ENCODE measurements at places on chromosomes 2 and 18.

GRCh38 chr18:44325903-44326635 lies 354.6 kb upstream of the SETBP1 start:
- DNase-seq, result peak; percentile 36

GRCh38 chr18:27887287-27887686 lies 289.6 kb downstream of the CDH2 start:
- DNase-seq, result no peak

- DNase-seq, result no peak
Observed at GRCh38 chr18:10374636-10375293, 79.7 kb upstream of the APCDD1 start.

GRCh38 chr2:7073901-7074300 lies 156.7 kb downstream of the RNF144A start:
- no peak for DNase-seq

GRCh38 chr2:122322815-122323214 lies 567.4 kb downstream of the TSN start:
- no peak for DNase-seq

GRCh38 chr18:24121625-24122024 lies 17.2 kb upstream of the CABYR start:
- no peak for DNase-seq

- DNase-seq, result no peak
Observed at GRCh38 chr18:37491526-37491925, 74.1 kb downstream of the CELF4 start.

DNA sequence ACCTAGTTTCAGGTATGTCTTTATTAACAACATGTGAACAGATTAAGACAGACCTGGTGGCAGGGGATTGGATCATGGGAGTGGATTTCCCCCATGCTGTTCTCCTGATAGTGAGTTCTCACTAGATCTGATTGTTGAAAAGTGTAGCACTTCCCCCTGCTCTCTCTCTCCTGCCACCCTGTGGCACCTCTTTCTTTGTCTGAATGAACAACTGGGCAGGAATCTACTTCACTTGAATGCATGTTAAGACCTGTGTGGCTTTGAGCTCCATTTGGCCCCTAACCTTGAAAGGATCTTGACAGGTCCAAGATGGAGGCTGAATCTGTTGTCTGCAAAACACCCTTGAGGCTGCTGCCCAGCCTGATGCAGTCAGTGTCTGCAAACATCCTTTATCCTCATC lies 194.4 kb downstream of the RNF144A start:
- DNase-seq, result no peak

GRCh38 chr18:34595690-34596089 lies 114.4 kb upstream of the DTNA start:
- no peak for DNase-seq

GRCh38 chr2:180050246-180050645 lies 43.1 kb upstream of the CWC22 start:
- no peak for DNase-seq

DNA sequence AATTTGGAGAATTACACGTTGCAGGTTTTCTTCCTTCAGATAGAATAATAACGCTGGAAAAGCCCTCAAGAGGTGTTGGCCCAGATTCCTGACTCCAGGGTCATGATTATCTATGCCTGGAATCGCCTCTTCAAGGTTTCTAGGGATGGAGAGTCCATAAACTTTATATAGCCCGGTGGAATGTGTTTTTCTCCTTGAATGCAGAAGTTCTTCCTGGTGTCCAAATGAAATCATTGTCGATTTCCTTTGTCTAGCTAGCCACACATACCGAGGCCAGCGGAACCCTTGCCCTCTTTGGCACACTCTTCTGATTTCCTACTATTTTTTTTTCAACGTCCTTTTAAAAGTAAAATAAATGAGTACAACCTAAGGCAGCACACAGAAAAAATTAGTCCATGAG lies 117.8 kb downstream of the PID1 start:
- DNase-seq, result no peak

DNA sequence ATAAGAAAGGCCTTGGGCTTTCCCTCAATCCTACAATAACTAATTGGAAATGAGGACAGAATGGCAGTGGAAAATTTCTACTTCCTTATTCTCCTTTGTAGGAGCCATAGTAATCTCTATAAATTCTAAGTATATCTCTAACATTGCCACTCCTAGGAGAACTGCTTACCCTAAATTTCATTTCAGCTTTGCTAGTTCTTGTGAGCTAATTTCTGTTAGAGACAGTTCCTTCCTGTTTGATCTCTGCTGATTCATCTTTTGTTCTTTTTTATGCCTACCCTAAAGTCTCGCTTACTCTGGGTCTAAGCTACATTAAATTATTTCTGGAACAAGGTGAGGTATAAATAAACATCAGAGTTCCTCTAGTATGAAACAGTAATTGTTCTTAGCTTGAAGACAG lies 25.7 kb downstream of the ABHD3 start:
- DNase-seq, result no peak

DNA sequence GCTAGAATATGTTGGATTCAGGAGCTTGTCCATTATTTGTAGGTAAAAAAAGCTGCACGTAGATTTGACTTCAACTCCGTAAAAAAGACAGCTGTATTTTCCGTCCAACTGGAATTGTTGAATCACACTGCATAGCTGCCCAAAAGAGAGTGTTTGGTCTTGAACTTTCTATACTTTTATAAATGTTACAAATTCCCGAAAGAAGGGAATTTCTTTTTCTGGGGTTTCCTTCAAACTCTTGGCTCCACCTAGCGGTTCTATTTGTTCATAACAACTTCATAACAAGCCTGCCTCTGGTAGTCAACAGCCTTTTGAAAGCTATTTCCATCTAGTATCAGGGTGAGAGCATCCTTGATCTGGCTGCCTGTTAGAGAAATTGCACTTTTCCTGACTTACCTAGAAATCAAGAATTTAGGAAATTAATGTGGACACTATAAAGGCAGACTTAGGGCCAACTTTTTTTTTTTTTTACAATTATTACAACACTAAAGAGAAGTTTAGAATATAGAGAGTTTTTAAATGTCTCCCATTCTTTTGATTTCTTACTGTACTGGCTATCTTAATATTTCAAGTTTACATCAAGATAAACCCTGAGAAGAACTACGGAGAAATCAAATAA lies 48.1 kb downstream of the TMEM185B start:
- DNase-seq, result peak; percentile 34

GRCh38 chr18:46246101-46246500 lies 141.9 kb downstream of the HAUS1 start:
- no peak for DNase-seq

DNA sequence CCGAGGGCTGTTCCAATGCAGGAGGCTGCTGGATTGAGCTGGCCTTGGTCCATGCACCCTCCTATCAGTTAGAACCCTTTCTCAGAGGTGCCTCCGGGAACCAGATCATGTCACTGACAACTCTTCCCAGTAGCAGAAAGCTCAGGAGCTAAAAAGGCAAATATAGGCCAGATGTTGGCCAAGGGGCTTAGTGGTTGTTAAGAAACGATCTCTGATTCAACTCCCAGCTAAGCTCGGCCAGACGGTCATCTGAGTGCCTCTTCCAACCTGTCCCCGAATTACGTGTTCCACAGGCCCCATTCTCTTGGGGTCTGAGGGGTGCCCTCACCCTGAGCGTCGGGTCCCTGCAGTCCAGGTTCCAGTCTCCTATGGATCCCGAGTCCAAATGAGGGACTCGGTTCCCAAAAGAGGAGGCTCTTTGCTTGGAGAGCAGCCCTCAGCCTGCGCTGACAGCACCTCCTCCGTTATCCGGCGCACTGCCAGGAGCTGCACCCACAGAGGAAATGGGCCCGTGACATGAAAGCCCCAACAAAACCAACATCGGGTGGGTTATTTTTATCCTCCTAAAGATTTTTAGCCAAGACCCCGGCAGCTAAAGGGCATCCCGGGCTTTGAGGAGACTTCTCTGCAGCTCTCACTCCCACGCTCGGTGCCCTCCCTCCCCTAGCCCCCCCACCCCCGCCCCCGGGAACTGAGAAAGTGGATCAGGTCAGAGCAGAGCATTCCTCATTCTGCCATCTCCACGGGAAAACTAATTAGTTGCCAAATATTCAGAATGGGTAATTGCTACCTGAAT lies 106.6 kb upstream of the ID2 start:
- DNase-seq, result no peak

DNA sequence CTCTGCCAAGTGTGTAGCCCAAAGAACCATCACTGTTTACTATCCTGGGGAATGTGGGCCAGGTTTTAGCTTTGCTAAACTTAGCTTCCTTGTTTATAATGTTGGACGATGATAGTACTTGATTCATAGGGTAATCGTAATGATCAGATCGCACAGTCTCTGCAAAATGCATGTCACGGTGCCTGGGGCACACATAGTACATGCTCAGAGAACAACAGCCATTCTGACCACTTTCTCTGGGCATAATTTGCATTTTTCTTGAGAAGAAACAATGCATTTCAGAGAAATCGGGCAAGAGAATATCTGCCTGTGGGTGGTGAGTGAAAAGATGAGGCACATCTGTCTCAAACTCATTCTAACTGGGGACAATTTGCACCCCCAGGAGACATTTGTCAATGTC lies 16.3 kb downstream of the ACKR3 start:
- DNase-seq, result no peak

- peak; percentile 52 for DNase-seq
Observed at GRCh38 chr2:211745295-211746097, 793.1 kb downstream of the ERBB4 start.

- DNase-seq, result no peak
Observed at GRCh38 chr2:69588403-69588802, 55.1 kb downstream of the AAK1 start.

GRCh38 chr2:125560855-125561254 lies 1095.1 kb upstream of the GYPC start:
- no peak for DNase-seq

DNA sequence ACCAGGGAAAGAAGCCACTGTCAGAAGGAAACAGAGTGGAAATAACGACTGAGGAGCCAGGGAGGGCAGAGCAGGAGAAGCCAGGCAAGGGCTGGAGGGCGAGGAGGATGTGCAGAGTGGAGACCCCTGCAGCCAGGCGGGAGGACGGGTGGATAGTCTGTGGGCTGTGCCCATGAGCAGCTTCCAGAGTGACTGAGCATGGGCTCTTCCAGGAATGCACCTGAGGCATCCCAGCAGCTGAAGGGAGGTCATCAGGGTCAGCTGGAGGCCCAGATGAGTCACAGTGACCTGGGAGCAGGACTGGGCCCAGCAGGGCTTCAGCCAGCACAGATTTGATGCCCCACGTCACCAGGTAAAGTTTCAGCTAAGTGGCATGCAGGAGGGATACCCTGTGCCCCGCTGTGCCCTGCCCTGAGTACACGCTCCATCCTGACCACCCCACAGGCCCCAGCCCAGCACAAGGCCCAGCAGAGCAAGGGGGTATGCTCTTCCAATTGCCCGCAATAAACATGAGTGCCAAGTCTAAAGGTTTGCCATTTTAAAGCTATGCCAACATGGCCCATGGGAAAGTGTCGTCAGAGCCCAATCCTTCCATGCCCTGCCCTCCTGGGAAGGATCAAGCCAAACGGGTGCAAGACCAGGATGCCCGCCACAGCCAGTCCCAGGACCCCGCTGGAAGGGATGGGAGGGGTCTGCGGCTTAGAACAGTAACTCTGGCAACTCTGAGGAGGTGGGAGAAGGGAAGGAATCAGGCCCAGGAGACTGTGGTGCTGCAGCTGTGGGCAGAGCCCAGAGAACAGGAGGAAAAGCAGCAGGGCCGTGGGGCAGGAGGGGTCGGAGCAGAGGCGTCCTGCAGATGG lies 85.7 kb downstream of the SEPTIN10 start:
- DNase-seq, result no peak

DNA sequence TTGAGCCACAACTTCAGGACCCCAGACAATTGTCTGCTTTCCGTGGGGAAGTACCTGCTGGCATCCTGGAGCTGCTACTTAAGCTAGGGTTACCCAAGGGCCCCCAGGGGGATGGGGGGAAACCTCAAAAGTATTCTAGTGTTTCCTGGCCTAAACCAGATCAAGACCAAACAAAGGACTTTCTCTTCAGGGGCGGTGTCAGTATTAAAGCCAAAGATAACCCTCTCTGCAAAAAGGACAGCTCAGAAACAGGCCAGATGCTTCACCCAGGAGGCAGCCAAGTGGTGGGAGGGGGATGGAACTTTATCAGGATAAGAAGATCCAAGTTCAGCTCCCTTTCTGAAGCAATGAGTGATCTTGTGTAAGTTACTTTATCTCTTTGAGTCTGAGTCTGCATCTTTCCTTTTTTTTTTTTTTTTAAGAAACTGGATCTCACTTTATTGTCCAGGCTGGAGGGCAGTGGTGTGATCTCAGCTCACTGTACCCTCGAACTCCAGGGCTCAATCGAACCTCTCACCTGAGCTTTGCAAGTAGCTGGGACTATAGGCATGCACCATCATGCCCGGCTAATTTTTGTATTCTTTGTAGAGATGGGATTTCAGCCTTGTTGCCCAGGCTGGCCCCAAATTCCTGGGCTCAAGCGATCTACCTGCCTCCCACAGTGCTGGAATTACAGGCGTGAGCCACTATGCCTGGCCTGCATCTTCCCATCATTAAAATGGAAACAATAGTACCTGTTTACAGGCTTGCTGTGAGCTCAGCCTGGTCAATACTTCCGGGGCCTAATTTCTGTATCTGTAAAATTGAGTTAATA lies 151.8 kb upstream of the PTPRM start:
- DNase-seq, result no peak

DNA sequence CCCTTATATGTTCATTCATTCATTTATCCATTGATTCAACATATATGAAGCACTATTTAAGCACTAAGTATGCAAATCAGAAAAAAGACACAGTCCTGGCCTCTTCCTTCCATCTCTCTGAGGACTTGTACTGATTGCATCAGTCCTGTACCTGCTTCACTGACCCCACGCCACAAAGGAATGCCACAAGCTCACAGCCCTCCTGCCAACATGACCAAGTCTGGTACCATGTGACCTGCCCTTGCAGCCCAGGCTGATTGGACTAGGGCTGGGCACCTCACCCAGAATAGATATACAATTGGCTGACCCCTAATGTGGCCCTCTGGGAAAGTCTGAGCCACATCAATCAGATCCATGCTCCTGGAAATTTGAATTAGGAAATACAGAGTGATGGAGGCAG lies 196.6 kb downstream of the AGPS start:
- no peak for DNase-seq

GRCh38 chr2:85063981-85064599 lies 69.1 kb upstream of the TCF7L1 start:
- DNase-seq, result no peak

DNA sequence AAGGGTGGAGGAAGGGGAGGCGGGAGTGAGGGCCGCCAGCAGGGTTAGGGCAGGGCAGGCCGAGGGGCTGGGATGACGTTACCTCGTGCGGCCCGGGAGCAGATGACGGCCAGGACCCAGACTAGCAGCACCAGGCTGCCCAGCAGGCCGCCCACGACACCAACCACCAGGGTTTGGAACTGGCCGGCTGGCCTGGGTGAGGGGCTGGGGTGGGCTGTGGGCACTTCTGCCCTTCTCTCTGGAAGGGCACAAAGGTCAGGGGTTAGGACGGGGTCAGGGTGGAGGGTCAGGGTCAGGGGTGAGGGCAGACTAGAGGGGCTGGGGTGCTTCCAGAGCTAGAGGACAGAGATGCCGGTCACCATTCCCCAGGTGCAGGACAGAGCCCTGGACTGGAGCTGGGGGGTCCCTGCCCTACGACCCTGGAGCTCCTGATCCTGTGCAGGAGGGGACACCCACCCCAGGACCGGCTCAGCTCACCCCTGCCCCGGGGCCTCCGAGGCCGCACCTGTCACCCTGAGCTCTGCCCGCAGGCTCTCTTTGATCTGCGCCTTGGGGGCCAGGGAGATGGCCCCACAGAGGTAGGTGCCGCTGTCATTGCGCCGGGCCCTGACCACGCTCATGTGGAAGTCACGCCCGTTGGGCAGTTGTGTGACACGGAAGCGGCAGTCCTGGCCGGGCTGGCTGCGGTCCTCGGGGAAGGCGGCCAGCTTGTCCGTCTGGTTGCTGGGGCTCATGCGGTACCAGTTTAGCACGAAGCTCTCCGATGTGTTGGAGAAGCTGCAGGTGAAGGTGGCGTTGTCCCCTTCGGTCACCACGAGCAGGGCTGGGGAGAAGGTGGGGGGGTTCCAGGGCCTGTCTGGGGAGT lies 6.3 kb downstream of the PDCD1 start:
- DNase-seq, result no peak

All from NCI-H2029 (cell line).